Bronchus fibroblast of lung (primary cell): ENCODE measurements at places on chromosomes 16 and 17. TPM values are rescaled to one million over a fixed set of nuclear protein-coding genes. Genes with fewer than 3 reads are reported as not detected.

CASKIN2 gene
- total RNA-seq: 6.7 and 9.1 TPM in 2 replicates

TP53TG3F gene
- total RNA-seq: not detected in 2 replicates

FNDC8 gene
- total RNA-seq: not detected in 2 replicates

C17orf107 gene
- total RNA-seq: 2.5 and 4.0 TPM in 2 replicates

KRT25 gene
- total RNA-seq: not detected in 2 replicates

GNG13 gene
- not detected in 2 replicates for total RNA-seq

RNF40 gene
- 60.7 and 88.3 TPM in 2 replicates for total RNA-seq
